ENCODE measurements at places on chromosomes 3 and 15.
A peak's percentile ranks its signal among the peaks of the same experiment; 100 is the strongest.

GRCh38 chr3:464255-464654 is 267.7 kb downstream of the CHL1 start:
- no peak for DNase-seq

- DNase-seq, result no peak
Observed at GRCh38 chr15:81751816-81752545, 293.8 kb downstream of the MEX3B start.

DNA sequence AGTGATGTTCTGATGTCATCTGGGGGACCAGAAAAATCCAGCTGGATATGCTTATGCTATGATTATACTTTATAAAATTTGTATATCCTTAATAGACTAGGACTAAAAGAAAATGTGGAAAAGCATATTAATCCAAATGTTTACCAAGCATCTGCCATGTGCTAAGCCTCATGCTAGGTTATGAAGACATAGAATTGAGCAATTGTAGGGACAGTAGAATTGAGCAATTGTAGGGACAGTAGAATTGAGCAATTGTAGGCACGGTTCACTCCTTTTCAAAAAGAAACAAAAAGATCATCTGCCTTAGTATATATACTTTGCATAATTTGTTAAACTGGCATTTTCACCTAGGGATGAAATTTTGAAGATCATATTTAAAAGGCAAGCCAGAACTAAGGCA is 18.3 kb downstream of the ABHD5 start:
- no peak for DNase-seq

DNA sequence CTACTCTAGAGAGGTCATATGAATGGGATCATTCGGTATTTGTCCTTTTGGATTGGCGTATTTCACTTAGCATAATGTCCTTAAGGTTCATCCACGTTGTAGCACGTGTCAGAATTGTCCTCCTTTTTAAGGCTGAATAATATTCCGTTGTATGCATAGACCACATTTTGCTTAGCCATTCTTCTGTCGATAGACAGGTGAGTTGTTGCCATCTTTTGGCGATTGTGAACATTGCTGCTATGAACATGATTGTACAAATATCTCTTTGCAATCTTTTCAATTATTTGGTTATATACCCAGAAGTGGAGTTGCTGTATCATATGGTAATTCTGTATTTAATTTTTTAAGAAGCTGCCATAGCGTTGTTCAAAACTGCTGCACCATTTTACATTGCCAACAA is 52.4 kb upstream of the GOLGA8J start:
- DNase-seq, result no peak

GRCh38 chr15:49865925-49866757 is 245.3 kb downstream of the DTWD1 start:
- no peak for DNase-seq

- peak; percentile 37 for DNase-seq
Observed at GRCh38 chr3:115814778-115815380, 191.6 kb downstream of the GAP43 start.

DNA sequence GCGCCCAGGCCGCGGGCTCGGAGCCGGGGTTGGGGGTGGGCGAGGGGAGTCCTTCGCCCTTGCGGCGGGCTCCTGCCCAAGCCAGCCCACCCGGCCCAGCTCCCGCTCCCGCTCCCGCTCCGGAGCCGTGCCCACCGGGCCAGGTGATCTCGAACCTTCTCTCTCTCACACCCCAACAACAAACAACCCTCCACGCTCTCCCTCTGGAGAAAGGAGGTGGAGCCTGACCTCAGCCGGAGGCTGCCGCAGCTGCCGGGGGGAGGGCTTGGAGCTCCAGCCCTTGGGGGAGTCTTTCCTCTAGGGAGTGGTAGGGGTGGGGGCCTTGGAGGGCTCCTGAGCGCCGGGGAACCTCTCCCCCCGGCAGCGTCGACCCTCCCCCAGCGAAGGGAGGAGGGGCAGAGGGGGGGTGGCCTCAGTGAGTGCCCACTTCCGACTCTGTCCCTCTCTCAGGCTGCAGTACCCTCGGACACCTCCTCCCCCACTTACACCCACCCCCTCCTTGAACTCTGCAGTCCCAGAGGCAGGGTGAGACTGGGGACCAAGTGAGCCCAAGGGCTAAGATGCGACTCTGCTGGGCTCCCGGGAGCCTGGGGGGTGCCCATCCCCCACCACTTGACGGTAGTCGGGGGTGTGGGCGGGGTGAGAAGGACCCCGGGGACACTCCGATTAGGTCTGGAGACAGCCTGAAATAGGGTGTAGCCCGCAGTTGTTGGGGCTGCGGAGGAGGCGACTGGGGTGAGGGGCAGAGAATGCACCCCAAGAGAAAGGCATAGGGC is 4.4 kb upstream of the BAHD1 start:
- DNase-seq, result no peak

- DNase-seq, result no peak
Observed at GRCh38 chr15:49215768-49216739, 46.0 kb downstream of the GALK2 start.

DNA sequence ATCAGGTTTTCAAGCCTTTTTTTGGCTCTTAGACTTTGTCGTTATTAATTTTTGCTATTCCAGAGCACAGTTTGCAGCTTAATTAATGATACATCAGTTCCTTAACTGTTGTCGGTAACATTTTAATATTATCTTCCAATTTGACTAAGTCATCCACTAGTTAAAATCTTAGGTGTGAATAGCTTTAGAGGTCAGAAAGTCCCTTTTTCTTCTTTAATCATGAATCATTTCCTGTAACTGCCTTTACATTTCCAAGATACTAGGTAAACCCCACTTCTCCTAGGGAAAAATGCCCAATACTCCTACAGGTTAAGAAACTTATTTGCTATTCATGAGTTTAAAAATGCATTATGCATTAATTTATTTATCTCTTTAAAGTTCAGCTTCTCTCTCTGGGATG is 260.9 kb upstream of the CFAP20DC start:
- DNase-seq, result no peak

DNA sequence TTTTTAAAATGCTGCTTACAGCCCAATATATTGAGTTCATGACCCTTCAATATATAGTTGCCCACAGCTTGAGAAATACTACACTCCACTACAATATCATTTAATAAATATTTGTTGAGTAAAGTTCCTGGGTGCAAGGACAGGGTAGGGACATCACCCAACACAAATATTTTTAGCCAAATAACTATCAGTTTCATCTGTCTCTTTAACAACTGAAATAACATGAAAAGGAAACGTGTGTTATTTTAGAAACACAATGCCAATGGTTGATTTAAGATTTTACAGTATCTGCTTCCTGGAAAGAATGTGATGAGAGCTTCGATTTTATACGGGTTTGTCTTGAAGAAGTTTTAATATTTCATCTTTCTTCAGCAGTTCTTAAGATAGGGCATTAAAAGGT is 67.7 kb upstream of the CDV3 start:
- DNase-seq, result no peak

- no peak for DNase-seq
Observed at GRCh38 chr3:153615863-153616262, 453.8 kb downstream of the RAP2B start.

- no peak for DNase-seq
Observed at GRCh38 chr15:51758645-51759044, 7.2 kb downstream of the TMOD2 start.

DNA sequence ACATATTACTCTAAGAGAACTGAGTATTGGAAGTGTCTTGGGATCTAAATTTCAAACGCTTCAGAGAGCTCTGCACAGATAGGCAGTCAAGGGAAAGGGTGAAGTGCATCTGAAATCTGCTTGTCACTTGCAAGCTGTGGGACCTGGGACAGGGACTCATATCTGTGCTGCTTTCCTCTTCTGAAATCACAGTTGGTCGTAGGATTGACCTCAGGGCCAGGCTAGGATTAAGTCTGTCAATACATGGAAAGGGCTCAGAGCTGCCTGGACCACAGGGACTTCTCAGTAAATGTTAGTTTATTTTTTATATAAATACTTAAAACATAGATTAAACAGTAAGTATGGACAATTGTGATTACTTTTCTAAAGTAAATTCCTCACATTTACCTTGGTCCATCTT is 74.7 kb upstream of the CMTM7 start:
- DNase-seq, result no peak

- DNase-seq, result no peak
Observed at GRCh38 chr15:34693053-34693744, 61.6 kb downstream of the GJD2 start.

DNA sequence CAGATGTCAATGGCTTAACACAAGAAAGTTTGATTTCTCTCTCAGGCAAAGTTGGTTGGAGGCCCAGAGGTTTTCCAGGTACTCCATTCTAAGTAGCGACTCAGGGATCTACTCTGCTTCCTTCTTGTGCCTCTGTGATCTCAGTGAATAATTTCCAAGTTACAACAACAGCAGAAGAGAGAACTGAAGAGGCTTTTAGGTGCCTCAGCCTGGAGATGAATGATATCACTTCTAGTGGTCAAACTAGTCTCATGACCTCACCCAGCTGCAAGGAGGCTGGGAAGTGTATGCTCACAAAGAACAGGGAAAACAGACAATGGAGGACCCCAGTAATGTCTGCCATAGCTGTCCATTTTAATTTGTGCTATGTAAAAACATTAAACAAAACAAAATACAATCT is 4.6 kb upstream of the PRICKLE2 start:
- DNase-seq, result no peak

GRCh38 chr15:38374556-38374955 is 79.4 kb upstream of the FAM98B start:
- DNase-seq, result no peak

GRCh38 chr3:17579289-17580031 is 163.0 kb downstream of the TBC1D5 start:
- no peak for DNase-seq

DNA sequence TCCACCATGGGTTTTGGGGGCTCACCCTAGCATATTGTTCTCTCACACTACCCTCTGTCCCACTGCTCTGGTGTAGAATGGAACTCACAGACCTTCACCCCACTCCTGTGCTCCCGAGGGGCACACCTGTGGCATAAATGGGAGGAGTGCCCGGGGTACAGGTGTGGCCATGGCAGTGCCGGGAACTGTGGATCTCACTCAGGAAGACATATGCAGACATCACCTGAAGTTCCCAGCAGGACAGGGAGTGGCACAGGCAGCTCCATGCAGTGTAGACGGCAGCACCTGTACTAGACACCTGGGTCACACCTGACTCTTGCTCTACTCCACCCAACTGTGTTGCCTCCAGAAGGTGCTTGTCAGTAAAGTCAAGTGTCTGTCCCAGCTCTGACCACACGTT is 57.6 kb upstream of the MRPS22 start:
- DNase-seq, result no peak

DNA sequence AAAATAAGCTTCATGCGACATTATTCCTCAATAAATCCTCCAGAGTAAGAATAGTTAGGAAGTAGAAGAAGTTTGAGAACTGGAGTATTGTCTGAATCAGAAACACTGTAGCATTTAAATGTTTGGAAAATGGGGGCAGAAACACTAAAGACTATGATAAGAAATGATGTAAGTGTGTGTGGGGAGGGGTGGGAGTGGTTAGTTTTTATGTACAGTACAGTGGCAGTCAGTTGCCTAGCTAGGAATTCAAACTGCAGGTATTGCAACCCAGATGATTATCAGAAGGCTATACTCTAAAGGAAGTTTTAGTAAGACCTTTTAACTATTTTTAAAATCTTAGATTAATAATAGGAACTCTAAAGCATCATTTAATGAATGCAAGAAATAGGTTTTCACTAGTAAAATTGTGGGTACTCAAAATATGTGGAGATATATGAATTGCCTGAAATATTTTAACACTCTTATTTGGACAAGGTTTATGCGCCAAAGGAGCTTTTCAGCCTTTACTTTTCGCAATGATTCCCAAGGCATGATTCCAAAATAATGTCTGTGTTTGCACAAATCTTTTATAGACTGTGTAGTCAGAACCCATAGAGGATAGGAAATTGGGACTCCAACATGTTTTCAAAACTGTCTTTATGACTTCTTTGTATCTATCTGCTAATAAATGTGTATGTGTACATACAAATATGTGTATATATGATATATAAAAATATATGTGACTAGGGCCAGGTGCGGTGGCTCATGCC is 8.0 kb upstream of the CCDC50 start:
- DNase-seq, result no peak

DNA sequence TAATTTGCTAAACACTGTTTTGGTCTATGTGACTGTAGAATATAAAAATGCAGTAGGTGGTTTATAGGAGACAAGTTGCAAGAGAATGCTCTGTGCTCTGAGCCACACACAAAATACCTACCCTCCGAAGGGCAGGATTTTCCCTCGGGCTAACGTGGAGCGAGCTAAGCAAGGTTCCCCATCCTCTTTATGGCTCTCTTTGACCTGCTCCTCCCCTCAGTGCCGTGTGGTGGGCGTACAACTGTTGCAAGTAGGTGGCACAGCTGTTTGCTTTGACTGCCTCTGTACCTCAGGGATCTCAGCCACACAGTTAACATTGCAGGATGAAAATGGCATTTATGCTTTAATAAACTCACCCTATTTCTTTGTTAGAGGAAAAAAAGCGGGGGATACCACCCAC is 339.1 kb downstream of the SATB1 start:
- no peak for DNase-seq

- DNase-seq, result no peak
Observed at GRCh38 chr3:188914552-188914951, 257.2 kb upstream of the TPRG1 start.

- DNase-seq, result no peak
Observed at GRCh38 chr3:176909044-176909443, 288.2 kb downstream of the TBL1XR1 start.

DNA sequence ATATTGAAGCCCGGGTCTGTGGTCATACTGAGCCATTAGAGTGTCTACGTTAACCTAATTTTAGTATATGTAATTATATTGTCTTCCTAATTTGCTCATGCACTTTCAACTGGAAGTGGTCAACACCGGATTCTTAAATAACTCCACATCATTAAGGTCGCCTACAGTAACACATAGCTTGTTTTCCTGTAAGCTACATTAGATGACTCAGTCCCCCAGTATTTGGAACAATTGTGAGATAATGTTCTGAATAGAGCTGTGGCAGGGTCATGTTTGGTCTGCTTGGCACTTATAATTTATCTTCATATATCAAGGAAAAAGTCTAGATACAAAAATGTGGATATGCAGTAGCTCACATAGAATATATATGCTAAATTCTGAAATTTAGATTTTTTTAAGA is 486.2 kb downstream of the IGSF11 start:
- DNase-seq, result no peak

DNA sequence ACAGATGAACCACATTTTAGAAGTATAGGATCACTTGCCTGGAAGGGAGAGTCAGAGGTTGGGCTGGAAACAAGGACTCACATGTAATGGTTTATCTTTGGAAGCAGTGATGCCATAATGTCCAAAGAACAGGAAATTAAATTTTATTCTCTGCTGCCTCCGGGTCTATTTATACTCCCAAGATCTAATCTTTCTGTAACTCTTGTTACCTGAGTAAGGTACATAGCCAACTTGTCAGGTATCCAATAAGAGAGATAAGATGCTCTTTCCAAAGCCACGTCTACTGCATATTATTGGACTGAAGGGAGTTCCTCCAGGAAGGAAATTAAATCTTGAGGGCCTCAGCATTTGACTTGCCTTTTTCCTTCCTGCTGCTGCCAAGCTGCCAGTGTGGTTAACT is 71.0 kb downstream of the CRYGS start:
- DNase-seq, result no peak

GRCh38 chr15:101327147-101327740 is 32.2 kb upstream of the SNRPA1 start:
- no peak for DNase-seq

- DNase-seq, result no peak
Observed at GRCh38 chr3:94965867-94966475, 903.1 kb downstream of the NSUN3 start.
